Endothelial cell of umbilical vein (primary cell): ENCODE measurements at places on chromosomes 7 and 10.

DNA sequence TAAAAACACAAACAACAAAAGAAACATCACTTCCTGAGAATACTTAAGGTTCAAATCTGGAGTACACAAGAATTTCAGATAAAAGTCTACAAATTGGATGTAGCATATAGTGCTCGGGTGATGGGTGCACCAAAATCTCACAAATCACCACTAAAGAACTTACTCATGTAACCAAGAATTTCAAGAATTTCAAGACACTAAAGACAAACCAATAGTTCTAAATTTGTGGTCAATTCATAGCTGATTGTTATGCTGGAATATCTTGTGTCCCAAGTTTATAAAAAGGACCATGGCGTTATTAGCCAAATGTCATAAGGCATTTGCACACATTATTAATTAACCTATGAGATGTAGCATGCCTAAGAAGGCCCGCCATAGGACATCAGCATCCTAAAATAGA, 1204.1 kb upstream of the AUTS2 start:
- no peak for DNase-seq

- DNase-seq, result no peak
Observed at GRCh38 chr7:33310546-33310945, 181.2 kb downstream of the BBS9 start.

DNA sequence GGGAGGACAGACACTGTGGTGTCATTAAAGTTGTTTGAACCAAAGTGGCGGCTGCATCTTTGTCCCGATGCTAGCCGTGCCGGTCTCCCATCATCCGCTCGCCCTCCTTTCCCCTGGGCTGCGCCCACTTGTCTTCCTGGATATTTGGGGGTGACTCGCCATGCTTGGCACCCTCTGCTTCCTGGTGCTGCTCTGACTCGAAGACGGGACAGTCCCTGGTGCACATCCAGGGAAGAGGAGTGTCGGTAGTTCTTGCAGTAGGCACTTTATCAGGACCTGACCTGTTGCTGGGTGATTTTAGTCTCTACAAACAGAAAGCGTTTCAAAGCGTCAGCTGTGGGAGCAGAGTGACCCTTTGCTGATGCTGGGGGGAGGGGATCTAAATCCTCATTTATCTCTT, 68.3 kb upstream of the DNAJB6 start:
- no peak for DNase-seq

- no peak for DNase-seq
Observed at GRCh38 chr7:28069807-28070206, 110.8 kb downstream of the JAZF1 start.
